ENCODE measurements at places on chromosomes 3 and 15.

- no peak for DNase-seq
These were observed 8.3 kb downstream of the TRA2B start for GRCh38 chr3:185929192-185930151.

GRCh38 chr3:141174674-141175073 is 57.0 kb upstream of the PXYLP1 start:
- no peak for DNase-seq

- peak; percentile 66 for DNase-seq
These were observed 57.3 kb upstream of the RNF7 start for GRCh38 chr3:141680620-141681389.

GRCh38 chr3:184539801-184540435 is 21.7 kb upstream of the EPHB3 start:
- DNase-seq = no peak

- no peak for DNase-seq
These were observed 46.1 kb downstream of the PIK3R4 start for GRCh38 chr3:130700541-130700940.

DNA sequence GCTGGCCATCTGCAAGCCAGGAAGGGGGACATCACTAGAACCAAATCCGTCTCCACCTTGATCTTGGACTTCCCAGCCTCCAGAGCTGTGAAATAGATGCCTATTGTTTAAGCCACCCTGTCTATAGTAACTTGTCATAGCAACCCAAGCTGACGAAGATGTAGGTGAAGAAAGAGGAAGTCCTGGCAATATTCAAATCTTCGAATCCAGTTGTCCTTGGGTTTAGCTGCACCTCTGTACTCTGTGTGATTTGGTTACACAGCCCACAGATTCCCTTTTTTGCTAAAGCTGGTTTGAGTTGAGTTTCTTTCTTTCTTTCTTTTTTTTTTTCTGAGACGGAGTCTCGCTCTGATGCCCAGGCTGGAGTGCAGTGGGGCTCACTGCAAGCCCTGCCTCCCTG is 68.0 kb upstream of the XCR1 start:
- no peak for DNase-seq

- no peak for DNase-seq
These were observed 152.5 kb downstream of the ADAMTS17 start for GRCh38 chr15:100189319-100189718.

DNA sequence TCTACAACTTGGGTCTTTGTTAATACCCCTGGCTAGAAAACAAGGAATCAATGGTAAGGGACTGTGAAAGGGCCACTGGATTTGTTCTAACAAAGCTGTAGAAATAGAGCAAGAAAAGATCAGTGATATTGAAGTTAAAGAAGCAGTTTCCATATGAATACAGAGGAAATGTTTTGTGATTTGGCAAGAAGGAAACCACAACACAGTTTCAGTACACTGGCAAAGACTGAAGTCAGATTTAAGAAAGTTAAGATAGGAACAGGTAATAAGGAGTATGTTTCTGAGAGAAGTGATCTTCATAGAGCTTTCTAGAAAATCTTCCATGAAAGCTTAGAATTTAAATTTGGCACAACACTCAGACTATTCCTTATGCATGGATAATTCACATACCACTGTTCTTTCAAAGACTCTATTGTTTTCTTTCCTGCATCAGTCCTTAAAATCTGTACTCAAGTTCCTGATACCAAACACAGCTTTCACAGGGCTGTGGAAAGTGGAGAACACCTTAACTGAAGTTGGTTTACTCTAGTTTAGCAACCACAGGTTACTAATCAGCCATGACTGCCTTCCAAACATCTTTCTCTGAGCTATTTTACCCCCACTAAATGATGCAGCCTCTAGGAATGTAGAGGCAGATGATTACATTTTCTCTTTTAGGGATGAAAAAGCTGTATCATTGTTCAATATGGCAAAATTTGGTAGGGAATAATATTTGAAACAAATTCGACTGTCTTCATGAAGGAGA is 32.4 kb upstream of the ALCAM start:
- DNase-seq = peak; percentile 15

DNA sequence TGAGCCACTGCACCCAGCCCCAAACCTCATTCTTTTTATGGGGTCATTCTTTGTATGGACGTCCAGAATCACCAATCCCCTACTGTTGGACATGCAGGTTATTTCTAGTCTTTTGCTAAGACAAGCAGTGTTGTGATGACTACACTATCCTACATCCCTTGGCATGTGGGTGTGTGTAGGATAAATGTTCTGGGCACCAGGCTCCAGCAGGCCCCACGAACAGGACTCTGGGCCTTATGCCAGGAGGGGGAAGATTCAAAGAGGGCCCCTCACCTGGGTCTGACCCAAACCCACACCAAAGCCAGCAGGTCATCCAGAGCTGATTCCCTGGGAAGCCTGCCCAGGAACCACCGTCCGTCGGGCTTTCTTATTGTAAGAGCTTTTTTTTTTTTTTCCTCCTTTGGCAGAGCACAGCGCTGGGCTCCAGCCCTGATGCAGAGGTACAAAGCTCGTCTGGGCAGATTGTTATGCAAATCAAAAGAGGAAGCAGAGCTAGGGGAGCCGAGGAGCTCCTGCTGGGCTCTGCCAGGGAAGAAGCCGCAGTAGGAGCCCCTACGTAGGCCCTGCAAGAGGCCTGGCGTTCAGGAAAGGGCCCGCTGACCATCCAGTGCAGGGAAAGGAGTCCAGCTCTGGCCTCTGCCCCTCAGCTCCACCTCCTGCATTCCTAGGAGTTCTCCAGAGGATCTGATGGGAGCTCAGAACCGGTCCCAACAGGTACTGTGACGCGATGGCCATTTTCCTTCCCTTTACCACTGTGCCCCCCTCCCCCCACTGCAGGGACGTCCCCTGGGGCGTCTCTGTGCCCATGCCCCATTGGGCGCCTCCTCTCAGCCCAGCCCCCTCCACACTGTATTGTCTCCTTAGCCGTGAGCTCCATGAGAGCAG is 29.0 kb upstream of the FURIN start:
- DNase-seq = no peak

- DNase-seq = no peak
These were observed 8.5 kb upstream of the CDCP1 start for GRCh38 chr3:45154641-45155147.

GRCh38 chr3:42569593-42570142 is 12.1 kb downstream of the SEC22C start:
- no peak for DNase-seq

DNA sequence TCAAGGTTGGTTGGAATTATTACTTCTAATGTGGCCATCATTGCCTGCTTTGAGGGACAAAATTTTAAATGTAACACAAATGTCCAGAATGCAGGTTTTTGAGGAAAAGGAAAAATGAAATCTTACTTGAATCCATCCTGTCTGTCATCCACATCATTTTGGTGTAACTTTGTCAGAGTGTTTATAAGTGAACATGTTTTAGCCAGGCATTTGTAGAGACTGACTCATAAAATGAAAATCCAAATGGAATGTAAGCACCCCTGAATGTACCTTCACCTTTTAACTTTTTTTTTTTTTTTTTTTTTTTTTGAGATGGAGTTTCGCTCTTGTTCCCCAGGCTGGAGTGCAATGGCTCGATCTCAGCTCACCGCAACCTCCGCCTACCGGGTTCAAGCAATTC is 141.8 kb upstream of the BNIP2 start:
- DNase-seq = no peak

GRCh38 chr15:74889390-74889882 is 406 bp upstream of the MPI start:
- no peak for DNase-seq

GRCh38 chr3:20340324-20340928 is 154.4 kb upstream of the SGO1 start:
- DNase-seq = peak; percentile 59

DNA sequence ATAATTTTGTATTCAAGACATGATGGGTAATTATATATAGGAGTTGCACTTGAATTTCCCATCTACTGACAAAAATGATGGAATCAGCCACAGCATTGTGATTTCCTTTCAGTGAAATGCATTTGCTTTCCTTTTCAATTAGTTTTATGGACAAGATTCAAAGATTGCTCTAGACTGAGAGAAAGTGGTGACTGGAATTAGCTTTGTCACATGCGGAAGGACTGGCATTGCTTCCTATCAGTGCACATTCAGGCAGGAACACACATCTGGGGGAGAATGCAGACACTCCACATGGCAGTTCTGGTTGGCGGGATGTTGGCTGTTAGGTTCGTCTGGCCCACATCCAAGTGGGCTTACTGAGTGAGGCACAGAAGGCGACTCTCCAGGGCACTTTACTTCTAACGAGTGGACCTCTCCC is 399.3 kb upstream of the RGMA start:
- DNase-seq = no peak

DNA sequence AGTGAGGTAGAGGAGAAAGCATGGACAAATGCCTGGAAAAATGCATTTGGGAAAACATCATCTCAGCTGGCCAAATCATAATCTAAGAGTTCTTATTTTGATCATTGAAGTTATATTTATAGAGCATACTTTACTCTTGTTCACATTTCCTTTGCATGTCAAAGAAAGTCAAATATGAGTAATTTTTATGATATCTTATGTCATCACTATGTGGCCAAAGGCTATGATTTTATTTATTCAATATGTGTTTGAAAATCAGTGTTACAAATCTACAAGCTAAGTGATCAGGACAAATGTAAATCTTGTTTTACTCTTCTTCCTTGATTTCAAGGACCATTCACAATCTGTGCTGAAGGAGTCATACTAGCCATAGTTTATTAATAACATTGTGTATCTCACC is 237.2 kb upstream of the DPH6 start:
- no peak for DNase-seq

GRCh38 chr3:65246561-65246960 is 558.8 kb upstream of the ADAMTS9 start:
- DNase-seq = no peak

DNA sequence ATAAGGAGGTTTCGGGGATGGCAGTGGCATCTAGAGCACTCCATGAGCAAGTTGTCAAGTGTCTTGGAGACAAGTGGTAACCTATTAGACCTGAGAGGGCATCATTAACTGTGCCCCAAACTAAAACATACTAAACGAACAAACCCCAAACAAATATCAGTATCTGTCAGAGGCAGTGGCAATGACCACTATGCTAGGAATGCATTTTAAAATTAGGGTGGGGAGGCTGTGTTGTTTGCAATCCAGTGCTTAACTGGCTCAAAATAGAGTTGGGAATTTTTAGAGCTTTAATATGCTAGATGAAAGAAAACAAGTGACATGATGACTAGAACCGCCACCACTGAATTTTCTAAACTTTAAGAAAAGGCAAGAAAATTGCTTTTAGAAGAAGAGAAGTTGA is 51.8 kb upstream of the TPRG1 start:
- no peak for DNase-seq

- DNase-seq = no peak
These were observed 438.4 kb upstream of the THBS1 start for GRCh38 chr15:39142500-39142899.

DNA sequence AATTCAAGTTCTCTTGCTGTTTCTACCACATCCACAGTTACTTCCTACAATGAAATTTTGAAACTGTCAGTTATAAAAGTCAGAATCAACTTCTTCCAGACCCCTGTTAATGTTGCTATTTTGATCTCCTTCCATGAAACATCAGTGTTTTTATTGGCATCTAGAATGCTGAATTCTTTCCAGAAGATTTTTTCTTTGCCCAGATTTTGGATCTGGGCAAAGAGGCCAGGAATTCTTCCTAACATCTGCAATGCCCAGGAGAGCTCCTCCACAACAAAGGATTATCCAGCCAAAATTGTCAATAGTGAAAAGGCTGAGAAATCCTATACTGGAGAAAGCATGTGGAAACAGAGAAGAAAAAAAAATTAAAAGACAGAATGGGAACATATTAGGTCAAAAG is 75.5 kb downstream of the SERPINI1 start:
- DNase-seq = no peak

- DNase-seq = no peak
These were observed 33.6 kb upstream of the ETV5 start for GRCh38 chr3:186142393-186142932.

DNA sequence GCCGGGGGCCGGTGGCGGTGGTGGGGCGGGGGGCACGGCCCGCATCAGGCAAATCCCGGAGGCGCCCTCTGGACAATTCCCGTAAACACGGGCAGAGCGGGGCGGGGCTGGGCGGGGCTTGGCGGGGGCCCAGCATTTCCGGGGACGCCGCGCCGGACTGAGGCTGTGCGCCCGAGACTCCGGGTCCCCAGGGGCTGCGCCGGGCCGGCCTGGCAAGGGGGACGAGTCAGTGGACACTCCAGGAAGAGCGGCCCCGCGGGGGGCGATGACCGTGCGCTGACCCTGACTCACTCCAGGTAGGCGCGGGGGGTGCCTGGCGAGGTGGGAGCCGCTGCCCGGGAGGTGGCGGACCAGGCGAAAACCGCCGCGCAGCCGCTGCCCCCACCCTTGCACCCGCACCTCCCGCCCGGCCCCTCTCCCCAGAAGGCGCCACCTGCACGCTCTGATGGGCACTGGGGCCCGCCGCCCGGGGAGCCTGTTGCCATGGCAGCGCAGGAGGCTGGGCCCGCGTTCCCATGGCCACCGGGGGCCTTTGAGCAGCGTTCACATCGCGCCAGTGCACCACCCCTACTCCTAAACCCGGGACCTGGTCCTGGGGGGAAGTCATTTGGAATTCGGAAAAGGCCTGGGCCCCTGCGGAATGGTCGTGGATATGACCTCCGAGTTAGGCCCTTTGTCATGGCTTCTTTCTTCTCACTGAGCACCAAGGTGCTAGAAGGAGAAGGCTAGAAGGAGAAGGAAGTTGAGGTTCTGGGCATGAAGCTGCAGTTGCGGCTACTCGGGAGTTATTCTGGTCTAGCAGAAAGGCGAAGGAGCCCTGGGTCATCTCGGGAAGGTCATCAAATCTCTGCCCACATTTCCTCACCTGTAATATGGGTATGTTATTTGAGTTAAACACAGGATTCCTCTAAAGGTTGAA is 16.1 kb upstream of the SEMA4B start:
- DNase-seq = peak; percentile 78

GRCh38 chr3:152087153-152087552 is 181.6 kb upstream of the MBNL1 start:
- no peak for DNase-seq

- peak; percentile 72 for DNase-seq
These were observed 15.6 kb downstream of the TMEM158 start for GRCh38 chr3:45210308-45211041.

DNA sequence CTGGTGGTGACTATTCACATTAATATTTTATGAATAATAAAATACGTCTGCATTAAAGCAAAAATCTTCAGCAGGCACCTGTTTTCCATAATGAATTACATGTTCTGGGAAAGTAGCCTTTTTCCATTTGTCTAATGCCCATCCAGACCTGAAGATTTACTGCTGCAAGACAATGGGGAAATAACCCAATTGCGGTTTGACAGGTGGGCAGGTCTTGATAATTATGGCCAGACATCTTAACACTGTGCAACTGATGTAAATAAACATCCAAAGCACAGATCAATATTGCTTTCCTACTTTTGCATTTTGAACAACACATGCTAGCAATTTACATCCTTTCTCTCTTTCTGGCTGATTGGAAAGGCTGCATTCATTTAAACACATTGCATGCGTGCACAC is 173.9 kb downstream of the MEIS2 start:
- no peak for DNase-seq

DNA sequence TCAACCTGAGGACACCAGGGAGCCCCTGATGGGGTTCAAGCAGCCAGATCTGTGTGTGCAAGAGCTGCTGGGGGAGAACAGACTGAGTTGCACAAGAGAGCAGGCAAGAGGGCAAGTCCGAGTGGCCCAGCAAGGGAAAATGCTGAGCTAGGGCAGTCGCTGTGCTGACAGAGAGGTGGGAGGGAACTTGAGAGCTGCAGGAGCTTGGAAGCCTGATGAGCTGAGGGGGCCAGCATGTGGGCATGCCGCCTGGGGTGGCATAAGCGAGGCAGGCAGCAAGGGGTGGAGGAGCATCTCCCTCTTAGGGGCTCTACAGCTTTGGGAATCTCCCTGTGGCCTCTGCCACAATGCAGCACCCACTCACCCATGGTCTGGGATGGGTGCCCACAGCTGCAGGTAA is 4.7 kb upstream of the CORO2B start:
- no peak for DNase-seq
